ENCODE measurements at places on chromosomes 3 and 15.

DNA sequence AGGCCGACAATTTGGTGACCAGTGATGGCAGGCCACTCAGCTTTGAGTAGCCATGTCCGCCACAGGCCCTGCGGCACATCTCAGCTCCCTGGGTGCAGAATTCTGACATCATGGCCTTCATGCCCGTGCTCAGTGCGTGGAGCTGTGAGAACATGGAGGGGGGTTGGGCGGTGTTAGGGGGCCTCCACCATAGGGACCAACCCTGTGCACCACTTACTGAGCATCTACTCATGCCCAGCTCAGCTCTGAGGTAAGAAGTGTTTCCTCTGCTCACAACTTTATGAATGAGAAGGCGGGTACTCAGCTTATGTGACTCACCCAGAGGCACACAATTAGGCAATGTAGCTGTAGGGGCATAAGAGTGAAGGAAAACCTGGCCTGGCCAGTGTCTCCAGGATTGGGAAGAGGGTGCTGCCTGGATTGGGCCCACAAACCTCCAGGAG, 10.5 kb downstream of the ACOX2 start:
- no peak for DNase-seq

GRCh38 chr15:99450896-99451358, 114.9 kb upstream of the MEF2A start:
- peak; percentile 85 for DNase-seq

DNA sequence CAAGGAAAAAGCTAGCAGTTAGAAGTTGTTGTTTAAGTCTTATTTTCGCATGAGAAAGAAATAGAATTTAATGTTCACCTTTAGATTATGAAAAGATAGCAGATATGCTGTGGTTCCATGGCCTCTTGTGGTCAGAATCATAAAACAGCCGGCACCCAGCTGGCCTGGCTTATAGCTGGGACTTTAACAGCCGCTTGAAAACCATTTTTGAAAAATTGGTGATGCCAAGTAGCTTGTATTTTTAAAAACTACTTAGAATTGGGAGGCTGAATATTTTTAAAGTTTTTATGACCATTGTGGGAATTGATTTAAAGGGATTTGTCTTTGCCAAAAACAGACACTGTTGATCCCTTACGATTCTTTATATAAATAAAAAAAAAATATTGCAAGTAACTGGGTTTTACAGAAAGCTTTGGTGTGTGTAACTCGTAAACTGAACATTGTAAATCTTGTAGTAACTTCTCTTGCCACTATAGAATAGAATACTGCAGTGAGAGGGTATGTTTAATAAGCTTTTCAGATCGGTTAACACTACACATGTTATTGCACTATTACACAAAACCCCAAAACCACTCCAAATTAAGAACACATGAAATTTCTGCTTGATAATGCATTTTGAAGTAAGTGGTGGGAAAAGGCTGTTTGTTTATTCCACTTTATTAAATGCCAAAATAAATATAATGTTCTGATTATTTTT, 6.6 kb downstream of the ARRDC4 start:
- no peak for DNase-seq

GRCh38 chr3:88713233-88713691, 394.2 kb upstream of the EPHA3 start:
- DNase-seq, result no peak

- no peak for DNase-seq
These were observed 45.7 kb downstream of the PDHB start for GRCh38 chr3:58387650-58388546.

DNA sequence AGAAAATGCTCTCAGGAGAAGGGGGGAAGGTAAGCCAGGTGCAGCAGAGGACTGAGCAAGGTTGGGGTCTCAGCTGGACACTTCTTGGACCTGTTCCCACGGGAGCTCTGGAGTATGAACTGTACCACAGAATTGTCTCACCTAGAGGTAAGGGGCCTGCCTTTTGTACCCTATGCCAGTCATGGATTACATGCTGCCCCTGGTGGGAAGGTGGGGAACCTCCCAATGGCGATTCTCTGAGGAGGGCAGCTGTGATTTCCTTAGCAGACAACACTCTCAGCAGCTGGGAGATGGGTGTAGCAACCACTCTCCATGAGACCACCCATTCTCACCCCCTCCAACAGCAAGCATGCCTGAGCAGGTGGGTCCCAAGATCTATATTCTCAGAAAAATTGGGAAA, 329.4 kb upstream of the CTNNB1 start:
- no peak for DNase-seq

DNA sequence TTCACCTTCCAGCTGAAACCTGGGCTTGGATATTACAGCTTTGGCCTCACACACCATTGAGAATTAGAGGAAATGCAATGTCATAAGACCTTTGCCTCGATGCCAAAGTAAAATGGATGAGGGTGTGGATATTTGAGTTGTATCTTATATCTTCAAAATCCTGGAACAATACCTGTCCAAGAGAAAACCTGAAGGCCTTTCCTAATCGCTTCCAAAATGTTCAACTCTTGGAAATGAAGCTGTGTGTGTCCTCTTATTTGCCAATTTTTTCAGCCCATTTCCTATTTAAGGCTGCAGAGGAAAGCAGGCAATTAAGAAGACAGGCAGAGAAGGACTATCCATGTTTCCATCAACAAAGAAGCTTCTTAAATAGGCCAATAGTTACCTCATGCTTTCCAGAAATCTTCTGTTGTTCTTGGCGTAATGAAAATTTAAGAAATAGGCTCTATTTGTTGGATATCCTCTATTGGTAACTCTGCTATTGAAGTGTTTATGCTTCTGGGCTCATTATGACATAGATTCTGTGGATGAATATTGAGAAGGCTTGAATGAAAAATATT, 99.5 kb upstream of the ZBTB20 start:
- no peak for DNase-seq

GRCh38 chr3:76345878-76346277, 560.5 kb upstream of the ZNF717 start:
- DNase-seq, result no peak

GRCh38 chr15:88465633-88466224, 1.5 kb downstream of the MRPL46 start:
- DNase-seq, result peak; percentile 49

GRCh38 chr3:43960448-43960840, 269.7 kb downstream of the ABHD5 start:
- no peak for DNase-seq

DNA sequence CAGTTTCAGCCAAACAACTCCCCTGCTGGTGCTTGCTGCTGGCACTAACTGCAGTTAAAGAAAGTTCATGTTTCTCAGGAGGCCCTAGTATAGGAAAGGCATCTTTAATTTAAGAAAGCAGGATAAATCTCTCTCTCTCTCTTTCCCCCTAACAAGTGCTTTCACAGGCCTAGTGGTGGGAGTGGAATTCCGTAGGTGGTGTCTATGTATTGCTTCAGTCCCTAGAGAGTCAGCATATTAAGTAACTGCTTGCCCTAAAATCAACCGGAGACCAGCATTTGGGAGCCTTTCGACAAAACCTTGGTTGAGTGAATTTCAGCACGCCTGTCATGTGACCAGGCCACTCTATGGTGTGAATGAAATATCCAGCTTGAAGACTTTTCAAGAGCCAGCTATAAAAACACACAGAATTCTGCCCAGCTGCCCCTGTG, 169.2 kb upstream of the TGFBR2 start:
- no peak for DNase-seq

DNA sequence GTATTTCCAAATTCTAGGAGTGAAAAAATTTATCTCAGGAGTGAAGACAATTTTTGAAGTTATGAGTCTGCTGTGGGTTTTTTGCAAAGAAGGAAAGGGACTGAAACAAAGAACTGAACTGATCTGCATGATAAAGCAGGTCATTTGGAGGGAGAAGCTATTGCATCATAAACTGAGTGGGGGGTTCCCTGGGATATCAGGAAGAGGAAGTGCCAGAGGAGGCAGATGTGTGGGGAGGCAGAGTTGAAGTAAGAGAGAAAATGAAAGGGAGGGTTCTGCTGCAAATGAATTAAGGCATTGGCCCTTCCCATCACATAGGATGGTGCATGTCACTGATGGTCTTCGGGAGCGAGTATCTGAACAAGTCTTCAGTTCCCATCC, 379.2 kb downstream of the VPS13C start:
- no peak for DNase-seq

DNA sequence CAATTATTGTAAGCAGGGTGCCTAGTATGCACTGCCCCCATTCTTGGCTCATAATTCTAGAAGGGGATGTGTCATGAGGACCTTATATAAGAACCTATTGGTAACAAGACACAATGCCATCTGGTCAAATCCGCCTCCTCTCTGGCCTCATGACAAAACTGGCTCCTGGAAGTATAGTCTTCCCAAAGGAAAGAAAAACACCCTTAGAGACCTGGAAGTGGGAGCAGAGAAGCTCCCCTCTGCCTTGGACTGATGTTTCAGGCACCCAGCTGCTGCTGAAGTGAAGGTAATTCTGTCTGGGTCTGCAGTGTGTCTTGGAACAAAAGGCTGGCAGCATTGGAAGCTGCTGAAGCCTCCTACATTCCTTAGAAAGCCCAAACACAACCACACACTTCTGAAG, 107.2 kb upstream of the CLSTN2 start:
- no peak for DNase-seq

- DNase-seq, result no peak
These were observed 171.8 kb upstream of the CDIN1 start for GRCh38 chr15:36407647-36408046.

GRCh38 chr3:60215946-60216345, 1035.3 kb downstream of the FHIT start:
- DNase-seq, result no peak

GRCh38 chr3:188956839-188957489, 214.8 kb upstream of the TPRG1 start:
- DNase-seq, result no peak

DNA sequence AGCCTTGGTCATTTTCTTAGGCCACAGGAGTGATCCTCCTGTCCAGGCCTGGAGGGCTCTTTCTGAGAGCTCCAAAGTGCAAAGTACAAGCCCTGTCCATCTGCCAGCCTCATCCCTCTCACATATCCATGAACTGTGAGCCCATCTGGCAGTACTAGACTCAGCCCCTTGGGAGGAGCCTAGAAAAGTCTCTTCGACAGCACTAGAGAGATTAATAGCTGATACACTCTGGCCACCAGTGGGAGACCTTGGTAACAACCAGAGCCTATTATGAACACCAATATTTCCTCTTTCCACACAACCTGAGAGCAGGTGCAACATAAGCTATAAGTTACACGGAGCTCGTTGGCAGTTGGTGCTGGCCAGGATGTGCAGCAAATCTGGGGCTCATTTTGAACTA, 59.5 kb upstream of the DCLK3 start:
- no peak for DNase-seq

- DNase-seq, result no peak
These were observed 1038.8 kb upstream of the EPHA6 start for GRCh38 chr3:95775486-95776094.

DNA sequence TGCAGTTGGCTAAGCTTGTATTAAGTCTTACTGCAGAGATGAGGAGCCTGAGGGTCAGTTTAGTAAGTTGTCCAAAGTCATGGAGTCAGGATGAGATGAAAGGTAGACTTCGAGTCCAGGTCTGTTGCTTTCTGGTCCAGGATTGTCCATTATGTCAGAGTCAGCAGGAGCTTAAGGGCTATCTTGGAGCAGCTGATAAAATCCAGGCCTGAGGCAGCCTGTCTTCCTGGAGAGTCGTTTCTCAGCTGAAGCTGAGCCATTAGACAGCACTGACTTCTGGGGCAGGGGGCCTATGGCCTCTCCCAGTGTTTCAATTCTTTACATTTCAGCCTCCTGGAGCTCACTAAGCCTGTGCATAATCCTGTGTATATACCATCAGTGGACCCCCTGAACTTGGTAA, 219.5 kb upstream of the GAP43 start:
- no peak for DNase-seq

DNA sequence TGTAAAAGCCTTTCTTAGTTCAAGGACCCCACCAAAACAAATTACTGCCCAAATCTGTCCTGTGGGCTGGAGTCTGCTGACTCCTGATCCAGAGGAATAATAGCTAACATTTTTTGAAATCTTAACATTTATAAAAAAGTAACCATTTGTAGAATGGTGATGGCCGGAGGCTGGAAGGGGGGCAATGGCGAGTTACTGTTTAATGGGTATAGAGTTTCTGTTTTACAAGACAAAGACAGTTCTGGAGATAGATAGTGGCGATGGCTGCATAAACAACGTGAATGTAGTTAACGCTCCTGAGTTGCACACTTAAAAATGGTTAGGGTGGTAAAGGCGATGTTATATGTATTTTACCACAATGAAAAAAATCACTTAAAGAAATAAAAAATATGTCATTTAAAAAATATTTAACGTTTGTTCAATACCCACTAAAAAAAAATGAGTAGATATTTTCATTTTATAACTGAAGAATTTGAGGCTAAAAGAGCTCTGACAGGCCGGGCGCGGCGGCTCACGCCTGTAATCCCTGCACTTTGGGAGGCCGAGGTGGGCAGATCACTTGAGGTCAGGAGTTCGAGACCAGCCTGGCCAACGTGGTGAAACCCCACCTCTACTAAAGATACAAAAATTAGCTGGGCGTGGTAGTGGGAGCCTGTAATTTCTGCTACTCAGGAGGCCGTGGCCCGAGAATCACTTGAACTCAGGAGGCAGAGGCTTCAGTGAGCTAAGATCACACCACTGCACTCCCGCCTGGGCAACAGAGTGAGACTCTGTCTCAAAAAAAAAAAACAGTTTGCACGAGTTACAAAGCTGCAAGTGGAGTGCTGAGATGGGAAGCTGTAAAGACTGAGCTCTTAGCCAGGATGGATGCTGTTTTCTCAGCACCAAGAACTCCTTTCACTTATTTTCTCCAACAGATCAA, 37.6 kb downstream of the IGF2BP2 start:
- DNase-seq, result no peak

DNA sequence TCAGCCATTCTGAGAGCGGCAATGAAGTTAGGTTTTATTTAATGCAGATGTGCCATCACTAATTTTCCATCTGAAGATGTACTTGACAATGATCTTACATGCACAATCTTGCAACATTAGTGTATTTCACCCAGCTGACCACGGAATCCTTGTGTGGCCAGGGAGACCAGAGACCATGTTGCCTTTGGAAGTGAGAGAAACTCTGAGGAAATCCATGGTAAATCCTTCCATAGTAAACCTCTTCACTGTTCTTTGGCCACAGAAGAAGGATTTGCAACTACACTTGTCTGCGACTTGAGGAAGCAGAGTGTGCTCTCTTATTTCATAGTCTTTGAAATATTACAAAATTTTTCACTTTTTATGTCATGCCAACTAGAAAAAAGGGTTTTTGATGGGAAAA, 128.4 kb upstream of the IGSF10 start:
- no peak for DNase-seq

- DNase-seq, result no peak
These were observed 274.6 kb downstream of the NTRK3 start for GRCh38 chr15:87981969-87982368.

DNA sequence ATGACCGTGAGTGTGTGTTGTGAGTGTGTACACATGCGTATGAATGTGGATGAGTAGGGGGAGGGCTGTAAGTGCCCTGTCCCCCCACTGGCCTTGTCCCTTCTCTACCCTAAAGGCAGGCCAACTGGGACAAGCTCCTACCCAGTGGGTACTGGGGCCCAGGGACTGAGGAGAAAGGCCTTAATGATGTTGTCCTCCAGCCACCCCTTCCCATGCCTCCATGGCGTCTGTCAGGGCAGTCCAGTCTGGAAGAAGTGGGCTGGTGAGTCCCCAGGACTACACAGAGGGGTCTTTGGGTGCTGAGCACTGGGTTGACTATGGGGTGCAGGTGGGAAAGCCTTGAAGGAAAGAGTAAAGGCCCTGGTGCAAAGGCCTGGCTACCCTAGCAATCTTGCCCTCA, 16.9 kb upstream of the CORO2B start:
- DNase-seq, result peak; percentile 5

GRCh38 chr3:150180334-150180733, 209.6 kb upstream of the PFN2 start:
- DNase-seq, result no peak

- no peak for DNase-seq
These were observed 229.5 kb downstream of the VPS13C start for GRCh38 chr15:61830536-61831330.

- no peak for DNase-seq
These were observed 49.9 kb upstream of the IGSF11 start for GRCh38 chr3:119084371-119085069.
